Non-pigmented ciliary epithelial cell (primary cell): ENCODE measurements at places on chromosomes 2 and 18.

- no peak for DNase-seq
Measured at GRCh38 chr2:105843476-105844374, 99.0 kb downstream of the NCK2 start.

- no peak for DNase-seq
Measured at GRCh38 chr2:127545189-127545588, 9.7 kb downstream of the MYO7B start.

DNA sequence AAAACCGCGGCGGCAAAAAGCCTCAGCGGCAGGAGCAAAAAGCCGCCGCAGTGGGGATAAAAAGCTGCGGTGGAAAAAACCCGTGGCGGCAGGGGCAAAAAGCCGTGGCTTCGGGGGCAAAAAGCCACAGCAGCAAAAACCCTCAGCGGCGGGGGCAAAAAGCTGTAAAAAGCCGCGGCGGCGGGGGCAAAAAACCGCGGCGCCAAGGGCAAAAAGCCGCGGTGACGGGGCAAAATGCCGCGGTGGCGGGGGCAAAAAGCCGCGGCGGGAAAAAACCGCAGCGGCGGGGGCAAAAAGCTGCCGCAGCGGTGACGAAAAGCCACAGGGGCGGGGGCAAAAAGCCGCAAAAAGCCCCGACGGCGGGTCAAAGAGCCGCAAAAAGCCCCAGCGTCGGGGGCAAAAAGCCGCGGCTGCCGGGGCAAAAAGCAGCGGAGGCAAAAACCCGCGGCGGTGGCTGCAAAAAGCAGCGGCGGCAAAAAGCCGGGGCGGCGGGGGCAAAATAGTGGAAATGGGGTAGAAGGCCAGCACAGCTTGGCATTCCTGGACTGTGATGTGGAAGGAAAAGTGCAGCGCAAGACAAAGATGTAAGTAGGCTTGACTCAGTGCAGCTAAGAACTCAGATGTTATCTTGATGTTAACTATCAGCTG lies 151.8 kb downstream of the ANKRD30BL start:
- peak; percentile 3 for DNase-seq

- DNase-seq, result no peak
Measured at GRCh38 chr2:196592911-196593881, 46.3 kb upstream of the CCDC150 start.

- no peak for DNase-seq
Measured at GRCh38 chr18:23033056-23033455, 99.9 kb downstream of the RBBP8 start.

GRCh38 chr18:71899707-71900472 lies 644.3 kb downstream of the CBLN2 start:
- DNase-seq, result no peak

DNA sequence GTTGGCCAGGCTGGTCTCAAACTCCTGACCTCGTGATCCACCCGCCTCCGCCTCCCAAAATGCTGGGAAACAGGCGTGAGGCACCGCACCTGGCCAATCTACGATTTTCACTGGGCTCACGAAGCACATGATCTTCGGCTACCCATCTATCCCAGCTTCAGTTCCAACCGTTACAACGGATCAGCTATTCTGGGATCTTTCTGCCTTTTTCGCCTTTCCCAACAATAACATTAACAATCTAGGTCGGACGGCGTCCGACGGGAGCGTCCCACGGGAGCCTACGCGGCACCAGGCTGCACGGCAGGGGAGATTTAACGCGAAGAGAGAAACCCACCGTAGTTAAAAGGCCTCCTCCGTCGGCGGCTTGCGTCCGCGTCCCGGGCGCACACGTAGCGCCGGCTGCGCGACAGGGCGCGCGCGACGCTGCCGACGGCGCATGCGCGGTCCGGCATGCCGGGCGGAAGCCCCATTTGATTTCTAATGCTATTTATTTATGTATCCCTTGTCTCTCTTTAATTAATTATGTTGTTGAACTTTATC lies at the start of gene MSL3B:
Gene MSL3B, minus strand, starts transcription at position 394 of the 540 bp plus-strand sequence.
- no peak for DNase-seq

DNA sequence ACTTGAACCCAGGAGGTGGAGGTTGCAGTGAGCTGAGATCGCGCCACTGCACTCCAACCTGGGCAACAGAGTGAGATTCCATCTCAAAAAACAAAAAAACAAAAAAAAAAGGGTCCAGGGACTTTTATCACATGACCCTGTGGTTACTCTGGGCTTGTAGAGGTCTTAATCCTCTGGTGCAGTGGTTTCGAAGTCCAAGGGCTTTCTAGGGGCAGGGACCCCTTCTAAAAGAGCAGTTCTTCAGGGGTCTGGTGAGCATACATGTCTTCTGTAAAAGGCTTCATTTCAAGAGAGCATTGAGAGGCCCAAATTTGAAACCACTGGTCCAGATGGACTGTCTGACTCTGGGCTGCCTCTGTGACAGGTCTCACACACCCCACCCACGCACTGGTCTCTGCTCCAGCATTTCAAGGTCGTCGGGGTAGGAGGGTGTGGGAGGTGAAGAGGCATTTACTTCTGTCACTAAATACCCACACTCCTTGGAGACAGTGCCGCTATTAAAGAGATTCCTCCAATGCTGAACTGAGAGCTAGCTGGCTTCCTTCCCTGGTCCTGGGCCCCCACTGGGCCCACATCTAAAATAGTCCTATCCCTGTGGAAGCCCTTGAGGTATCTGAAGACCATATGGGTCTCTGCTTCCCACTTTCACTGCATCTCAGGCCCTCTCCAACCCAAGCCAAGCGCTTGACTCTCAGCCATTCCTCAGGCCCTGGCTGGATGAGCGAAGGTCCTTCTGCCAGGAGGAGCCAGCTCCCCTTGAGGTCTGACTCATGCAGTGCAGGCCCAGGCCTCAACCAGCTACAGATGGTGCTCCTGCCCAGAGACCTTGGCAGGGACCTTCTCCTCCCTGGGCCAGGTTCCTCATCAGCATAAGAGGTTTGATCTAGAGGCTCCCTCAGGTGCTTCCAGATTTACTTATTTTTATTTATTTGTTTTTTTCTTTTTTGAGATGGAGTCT lies 44.8 kb downstream of the PAX8 start:
- no peak for DNase-seq
